ENCODE measurements at places on chromosomes 3 and 15.

- DNase-seq, result no peak
These were observed 181.7 kb downstream of the LPP start for GRCh38 chr3:188335656-188336055.

DNA sequence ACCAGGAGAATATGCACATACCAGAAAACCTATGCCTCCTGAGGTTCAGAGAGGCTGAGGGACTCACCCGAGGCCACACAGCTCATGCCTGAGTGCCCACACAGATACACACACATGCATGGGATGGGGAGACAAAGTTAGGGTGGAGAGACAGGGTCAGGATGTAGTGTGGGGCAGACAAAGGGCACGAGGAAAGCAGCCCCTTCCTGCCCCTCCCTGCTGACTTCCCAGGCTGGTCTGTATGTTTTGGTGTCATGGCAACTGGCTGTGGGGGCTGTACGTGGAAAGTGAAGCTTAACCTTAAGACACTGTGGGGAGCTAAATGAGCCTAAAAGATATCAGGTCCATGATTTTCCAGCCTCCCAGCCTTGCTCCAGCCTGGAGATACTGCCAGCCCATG is 57.8 kb downstream of the EPHB3 start:
- no peak for DNase-seq

DNA sequence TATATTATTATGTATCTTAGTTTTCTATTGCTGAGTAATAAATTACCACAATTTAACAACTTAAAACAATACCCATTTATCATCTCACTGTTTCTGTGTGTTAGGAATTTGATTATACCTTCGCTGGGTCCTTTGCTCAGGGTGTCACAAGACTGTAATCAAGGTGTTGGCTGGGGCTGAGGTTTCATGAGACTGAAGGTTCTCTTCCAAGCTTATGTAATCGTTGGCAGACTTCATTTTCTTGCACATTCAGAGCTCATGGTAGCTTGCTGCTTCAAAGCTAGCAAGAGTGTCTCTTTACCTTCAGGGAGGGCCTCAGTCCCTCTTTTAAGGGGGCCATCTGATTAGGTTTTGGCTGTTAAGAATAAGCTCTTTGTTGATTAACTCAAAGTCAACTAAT is 293.1 kb downstream of the POLQ start:
- no peak for DNase-seq

- DNase-seq, result no peak
These were observed 25.2 kb downstream of the FRMD4B start for GRCh38 chr3:69360690-69361089.

- DNase-seq, result peak; percentile 28
These were observed 16.0 kb upstream of the SRP14 start for GRCh38 chr15:40054855-40055575.

DNA sequence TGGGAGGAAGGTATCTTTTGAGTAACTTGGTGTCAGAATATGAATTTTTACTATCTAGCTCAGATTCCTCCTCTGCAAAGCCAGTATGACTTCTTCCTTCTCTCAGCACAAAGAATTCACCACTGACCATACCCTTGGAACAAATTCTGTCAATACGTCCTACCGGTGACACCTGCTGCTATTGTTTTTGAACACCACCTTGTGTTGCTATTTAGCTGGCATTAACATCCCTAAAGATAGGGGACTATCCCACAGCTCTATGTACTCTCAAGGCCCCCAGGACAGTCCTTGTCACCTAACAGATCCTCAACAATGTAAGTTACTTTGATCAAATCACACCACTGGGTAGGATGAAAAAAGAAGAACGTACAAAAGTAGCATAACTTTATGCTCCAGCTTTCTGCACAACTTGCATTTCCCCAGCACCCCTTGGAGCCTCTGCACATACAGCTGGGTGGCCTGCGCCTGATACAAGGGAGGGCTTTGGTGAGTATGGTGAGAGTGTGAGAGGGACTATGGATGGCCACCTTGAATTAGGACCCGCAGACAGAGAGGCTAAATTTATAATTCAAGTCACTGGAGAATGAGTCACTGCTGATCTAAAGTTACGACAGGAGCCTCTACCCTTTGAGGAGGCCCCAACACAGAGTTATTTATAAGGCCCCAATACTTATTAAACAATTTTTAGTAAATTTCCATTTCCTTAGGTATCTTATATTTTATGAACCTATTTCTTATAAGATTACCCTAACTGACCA is 2.3 kb upstream of the COLQ start:
- DNase-seq, result no peak

- peak; percentile 80 for DNase-seq
These were observed at the start of gene LSAMP for GRCh38 chr3:116445311-116445841. Gene LSAMP, minus strand, starts transcription at chr3:116445487.

- no peak for DNase-seq
These were observed 549.5 kb downstream of the DIPK2A start for GRCh38 chr3:144521131-144521530.

- DNase-seq, result no peak
These were observed 13.6 kb upstream of the UTS2B start for GRCh38 chr3:191343913-191344312.

- DNase-seq, result peak; percentile 24
These were observed 61.0 kb downstream of the IQSEC1 start for GRCh38 chr3:13012221-13012691.

DNA sequence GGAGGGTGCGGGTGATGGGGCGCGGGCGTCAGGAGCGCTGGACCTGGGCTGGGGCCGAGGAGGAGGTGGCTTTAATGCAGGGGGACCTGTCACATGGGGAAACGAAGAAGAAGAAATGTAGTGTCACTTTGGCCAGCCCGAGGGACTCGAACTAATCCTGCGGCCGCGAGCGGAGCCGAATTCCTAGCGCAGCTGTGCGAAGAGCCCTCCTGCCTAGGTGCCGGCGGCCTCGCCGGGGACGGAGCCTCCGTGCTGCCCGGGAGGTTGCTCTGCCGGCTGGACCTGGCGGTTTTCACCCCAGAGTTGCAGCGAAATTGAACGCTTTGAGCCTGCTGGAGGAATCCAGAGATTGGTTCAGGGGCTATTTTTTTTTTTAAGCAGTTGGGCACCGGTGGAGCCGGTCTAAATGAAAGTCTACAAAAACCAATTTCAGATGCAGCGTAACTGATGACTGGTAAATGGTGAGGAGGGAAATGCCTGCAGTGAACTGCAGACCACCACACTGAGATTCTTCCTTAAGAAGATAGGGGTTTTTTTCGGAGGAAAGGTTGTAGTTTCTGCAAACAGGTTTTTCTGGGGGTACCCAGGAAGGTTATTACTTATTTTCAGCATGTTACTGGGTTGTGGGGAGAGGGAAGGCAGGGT is 662 bp downstream of the TMEM108 start:
- no peak for DNase-seq

GRCh38 chr3:127733781-127734180 is 61.0 kb downstream of the ABTB1 start:
- no peak for DNase-seq

- peak; percentile 6 for DNase-seq
These were observed 25.1 kb downstream of the SLC24A5 start for GRCh38 chr15:48145923-48146322.

- peak; percentile 29 for DNase-seq
These were observed 461 bp downstream of the SECISBP2L start for GRCh38 chr15:49045751-49046219.

GRCh38 chr3:62238431-62238830 is 134.9 kb downstream of the FEZF2 start:
- no peak for DNase-seq

DNA sequence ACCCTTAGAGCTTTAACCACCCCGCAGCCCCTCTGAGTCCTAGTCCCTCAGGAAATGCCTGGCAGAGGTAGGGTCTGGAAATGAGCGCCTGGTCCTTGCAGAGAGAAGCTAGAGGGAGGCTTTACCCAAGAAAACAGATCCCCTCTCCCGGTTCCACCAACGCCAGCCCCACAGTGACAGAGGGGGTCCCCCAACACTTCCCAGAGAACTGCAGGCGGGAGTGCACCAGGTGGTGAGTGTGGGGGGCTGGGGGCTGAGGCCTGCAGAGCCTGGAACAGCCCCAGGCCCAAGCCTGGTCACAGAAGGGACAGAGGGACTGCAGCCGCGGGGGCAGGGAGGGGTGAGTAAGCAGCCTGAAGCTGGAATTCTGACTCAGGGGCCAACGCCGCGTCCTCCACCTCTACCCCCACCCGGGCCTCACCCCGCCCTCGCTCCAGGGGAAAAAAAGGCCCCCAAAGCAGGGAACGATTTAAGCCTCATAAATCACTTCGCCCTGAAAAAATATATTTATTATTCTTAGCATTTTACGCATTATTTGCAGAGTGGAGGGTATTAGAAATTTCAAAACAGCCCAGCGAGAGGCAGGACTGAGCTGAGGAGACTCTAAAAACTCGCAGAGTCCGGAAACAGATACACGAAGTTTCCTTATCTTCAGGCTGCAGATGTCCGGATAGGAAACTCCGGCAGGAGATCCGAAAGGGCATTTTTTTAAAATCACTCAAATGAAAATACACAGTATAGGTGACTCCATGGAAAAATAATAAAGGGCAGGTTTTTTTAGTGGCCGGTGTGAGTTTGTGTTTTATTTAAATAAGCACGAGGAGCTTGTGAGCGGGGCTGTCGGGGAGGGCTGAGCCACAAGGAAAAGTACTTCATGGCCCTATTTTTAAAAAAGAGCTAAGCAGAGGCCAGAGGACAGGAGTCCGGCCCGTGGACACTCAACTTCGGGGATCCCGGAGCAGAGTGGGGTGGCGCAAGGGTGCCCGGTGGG is 10.0 kb downstream of the GATA2 start:
- DNase-seq, result peak; percentile 83

GRCh38 chr15:36756707-36757106 is 177.3 kb downstream of the CDIN1 start:
- no peak for DNase-seq
